ENCODE measurements at places on chromosomes 6 and 20. TPM values are rescaled to one million over a fixed set of nuclear protein-coding genes. Genes with fewer than 3 reads are reported as not detected.

- H3K4me3 ChIP-seq, result no peak overlapping the region
- H3K27me3 ChIP-seq, result peaks cover 2% of the 10 kb centered on the region
- DNase-seq, result no peak
- no peak overlapping the region for H3K27ac ChIP-seq
These were observed 67.8 kb upstream of the CITED2 start for GRCh38 chr6:139442188-139442671.

DNA sequence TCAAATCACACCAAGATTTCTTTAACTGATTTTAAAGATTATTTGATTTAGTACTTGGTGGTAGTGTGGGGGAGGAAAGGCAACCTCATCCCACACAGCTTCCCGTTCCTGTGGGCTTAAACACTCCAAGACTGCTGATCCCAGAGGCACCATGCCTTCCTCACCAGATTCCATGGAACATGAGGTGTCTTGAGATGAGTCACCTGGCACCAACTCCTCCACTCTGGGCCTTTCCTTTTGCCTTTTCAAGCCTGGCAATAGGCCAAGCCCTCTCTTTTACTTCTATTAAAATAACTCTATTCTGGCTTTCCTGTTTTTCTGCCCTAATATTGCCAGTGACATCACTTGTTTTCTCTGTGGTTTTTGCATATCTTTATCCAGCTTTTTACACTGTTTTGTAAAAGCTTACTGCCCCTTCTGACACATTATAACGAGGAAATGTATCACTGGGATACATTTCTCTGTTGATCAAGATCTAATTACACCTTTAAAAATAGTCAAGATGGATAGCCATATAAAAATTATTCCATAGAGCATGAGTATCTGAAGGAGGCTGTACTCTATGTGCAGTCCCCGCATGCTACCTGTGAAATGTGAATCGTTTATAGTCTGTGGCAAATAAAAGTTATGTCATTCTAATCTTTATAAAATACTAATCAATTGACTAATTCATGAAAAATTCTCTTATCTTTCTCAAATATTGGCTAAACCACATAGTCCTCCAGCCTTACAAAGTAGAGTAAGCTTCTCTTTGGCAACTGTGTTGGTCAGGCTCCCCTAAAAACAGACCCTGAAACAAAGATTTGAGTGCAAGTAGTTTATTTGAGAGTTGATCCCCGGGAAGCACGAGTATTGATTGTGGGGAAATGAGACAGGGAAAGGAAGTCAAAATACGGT, 257.8 kb upstream of the KCNQ5 start:
- peaks cover 12% of the 10 kb centered on the region for H3K27me3 ChIP-seq
- H3K4me3 ChIP-seq, result no peak overlapping the region
- H3K4me1 ChIP-seq, result no peaks in the 10 kb centered on the region
- DNase-seq, result no peak
- no peak overlapping the region for H3K27ac ChIP-seq

DNA sequence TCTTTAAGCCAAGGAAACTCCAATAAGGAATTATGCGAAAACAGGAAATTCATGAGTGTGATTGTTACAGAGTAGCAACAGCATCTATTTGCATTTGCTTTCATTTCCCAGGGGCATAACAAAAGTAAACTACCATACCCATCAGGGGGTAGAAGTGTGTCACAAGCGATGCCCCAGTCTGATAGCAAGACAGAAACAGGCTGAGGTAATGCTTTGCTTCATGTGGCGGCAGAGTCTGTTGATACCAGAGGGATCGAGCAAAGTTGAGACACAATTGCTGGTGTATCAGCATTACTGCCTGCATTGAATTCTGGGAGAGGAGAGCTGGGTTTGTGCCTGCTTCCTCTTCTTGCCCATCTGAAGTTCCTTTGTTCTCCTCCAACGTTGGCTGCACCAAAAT, 51.2 kb upstream of the LYRM2 start:
- H3K4me3 ChIP-seq, result no peak overlapping the region
- no peak for DNase-seq
- peaks cover 5% of the 10 kb centered on the region for H3K4me1 ChIP-seq
- peaks cover 12% of the 10 kb centered on the region for H3K36me3 ChIP-seq

DNA sequence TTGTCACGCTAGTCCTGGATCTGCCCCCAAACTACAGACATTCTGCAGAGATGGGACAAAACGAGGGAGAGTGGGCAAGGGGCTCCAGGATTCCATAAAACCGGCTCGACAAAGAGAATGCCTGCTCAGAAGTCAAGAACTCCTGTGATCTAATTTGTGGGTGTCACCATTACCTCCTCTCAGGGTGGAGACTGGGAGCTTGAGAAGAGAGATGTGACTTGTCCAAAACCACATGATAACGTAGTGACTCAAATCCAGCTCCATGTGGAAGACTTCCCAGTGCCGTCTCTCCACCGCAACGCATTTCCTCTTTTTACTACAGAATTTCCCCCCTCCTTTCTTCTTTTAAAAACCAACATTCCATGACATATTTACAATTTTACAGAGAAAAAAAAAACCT, 44.3 kb downstream of the TRERF1 start:
- H3K27me3 ChIP-seq, result no peaks in the 10 kb centered on the region

DNA sequence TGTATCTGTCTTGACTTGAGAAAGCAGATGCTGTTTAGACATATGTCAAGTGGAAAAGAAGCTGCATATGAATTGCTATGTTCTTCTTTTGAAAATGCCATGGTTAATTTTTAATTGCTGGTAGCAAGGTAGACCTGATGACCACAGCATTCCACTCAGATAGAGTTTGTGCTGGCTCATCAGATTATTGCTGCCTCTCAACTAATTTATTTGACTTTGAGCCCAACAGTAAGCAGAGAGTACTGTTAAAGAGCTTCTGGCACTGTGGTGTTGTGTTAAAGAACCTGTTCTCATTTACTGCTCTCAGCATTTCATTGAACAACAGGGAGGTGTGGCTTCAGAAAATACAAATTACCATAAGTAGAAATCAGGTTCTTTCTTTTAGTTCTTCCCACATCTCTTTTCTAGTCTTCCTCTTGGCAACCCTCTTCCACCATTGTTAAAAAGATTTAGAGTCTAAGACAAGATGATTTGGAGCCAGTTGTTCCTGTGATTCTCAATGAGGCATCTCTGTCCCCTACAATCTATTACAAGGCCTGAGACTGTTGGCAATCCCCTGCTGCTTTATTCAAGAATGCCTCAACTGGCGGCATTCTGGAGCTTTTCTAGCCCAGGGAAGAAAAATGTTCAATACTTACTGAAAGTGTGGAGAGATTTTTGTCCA, 967.6 kb upstream of the GJE1 start:
- DNase-seq, result no peak
- no peak overlapping the region for H3K4me3 ChIP-seq
- no peaks in the 10 kb centered on the region for H3K4me1 ChIP-seq
- no peaks in the 10 kb centered on the region for H3K36me3 ChIP-seq
- no peak overlapping the region for H3K27ac ChIP-seq
- H3K27me3 ChIP-seq, result no peaks in the 10 kb centered on the region

- no peak overlapping the region for H3K27ac ChIP-seq
- no peak for DNase-seq
- H3K4me3 ChIP-seq, result no peak overlapping the region
- peaks cover 22% of the 10 kb centered on the region for H3K4me1 ChIP-seq
- H3K27me3 ChIP-seq, result no peaks in the 10 kb centered on the region
These were observed 106.0 kb downstream of the PRIM2 start for GRCh38 chr6:57423468-57423867.

DNA sequence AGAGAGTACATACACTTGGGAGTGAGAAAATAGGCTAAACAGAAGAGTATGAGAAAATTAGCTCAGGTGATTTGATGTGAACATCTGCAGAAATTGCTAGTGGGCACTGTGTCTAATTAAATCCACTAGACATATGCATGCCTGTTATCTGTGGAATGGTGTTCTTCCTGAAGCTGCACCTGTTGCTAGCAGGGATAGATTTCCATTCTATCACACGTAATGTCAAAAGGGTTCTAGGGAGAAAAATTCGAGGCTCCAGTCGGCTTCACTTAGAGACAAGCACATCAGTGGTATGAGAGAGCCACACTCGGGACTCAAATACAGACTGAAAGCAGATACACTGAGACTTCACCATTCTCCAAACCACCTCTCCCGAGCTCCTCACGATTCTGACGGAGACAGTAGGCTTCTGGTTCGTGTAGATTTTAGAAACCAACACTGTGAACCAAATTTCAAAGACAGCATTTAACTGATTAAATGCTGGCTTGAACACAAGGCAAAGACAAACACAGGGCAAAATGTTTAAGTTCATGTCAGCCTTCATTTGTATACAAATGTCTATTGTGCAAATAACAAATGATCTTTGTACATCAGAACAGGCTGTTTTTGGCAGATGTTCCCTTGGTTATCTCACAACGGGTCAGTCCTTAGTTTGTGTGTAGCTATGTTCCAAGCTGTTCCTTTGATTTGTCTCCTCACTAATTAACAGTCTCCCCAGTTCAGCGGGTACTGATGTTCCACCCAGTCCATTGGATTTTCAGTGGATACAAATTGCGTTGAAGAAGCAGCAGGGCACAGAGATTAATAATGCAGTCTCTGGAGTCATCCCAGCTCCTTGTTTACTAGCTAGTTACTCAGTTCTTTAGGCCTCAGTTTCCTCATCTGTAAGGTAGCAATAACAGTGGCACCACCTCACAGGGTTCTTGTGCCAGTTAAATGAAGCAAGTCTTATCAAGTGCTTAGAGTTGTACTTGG, 131.0 kb upstream of the IFNGR1 start:
- no peak overlapping the region for H3K4me3 ChIP-seq
- no peak overlapping the region for H3K27ac ChIP-seq
- H3K27me3 ChIP-seq, result no peaks in the 10 kb centered on the region
- peaks cover 15% of the 10 kb centered on the region for H3K4me1 ChIP-seq
- no peak for DNase-seq

DNA sequence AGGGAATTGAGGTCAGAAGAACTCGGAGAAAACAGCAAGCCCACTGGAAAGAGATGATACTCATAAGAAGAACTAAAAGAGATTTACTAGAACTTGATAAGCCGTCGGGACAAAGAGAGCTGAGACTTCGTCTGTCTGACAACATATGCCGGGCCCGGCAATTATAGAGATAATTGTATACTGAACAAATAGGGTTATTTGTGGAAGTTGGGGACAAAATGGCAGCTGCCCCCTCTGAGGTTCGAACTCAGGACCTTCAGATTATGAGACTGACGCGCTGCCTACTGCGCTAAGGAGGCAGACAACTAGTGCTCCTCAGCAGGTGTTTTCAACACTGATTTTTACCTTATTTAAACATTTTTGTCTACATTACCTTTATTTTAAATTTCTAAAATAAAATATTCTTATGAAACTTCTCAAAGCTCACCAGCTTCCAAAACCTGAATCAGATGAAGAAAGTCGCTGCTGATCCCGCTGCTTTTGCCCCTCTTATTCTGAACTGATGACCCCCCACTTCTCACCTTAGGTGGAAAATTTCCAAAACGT, 29.3 kb upstream of the TRIM27 start:
- no peaks in the 10 kb centered on the region for H3K27me3 ChIP-seq
- peak; percentile 60 for DNase-seq
- H3K4me1 ChIP-seq, result peaks cover 18% of the 10 kb centered on the region
- peak overlapping the region; percentile 79 for H3K4me3 ChIP-seq
- H3K36me3 ChIP-seq, result no peaks in the 10 kb centered on the region

DNA sequence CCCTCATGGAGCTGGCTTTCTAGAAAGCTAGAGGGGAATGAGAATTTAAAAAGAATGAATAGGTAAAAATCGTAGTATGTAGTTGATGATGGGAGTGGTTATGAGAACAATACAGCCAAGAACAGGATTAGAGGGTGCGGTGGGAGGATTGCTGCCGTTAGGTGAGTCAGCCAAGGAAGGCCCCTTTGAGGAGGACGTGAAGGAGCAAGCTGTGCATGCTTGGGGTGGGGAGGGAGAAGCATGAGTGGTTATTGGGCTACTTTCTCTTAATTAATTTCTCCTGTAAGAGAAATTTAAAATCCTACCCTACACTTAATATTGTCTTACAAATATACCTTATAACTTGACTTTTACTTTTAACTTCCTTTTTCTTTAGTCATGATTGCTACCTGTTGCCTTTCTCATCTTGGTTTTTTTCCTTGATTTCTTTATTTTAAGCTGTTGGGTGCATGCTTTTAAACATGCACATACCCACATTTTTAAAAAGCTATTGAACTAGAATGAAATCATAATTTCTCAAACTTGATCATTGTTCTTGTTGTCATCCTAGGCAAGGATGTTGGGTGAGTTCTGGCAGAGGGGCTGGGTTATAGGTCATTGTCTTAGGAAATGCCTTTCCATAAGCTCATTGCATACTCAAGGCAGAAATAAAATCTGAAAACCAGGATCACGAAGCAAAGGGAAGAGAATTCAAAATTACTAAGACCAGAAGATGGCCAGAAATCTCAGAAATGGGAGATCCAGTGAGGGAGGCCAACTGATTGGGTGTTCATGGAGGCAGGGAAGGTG, 114.5 kb downstream of the TCP11 start:
- H3K4me3 ChIP-seq, result no peak overlapping the region
- peaks cover 3% of the 10 kb centered on the region for H3K4me1 ChIP-seq
- DNase-seq, result no peak
- peaks cover 30% of the 10 kb centered on the region for H3K36me3 ChIP-seq
- no peaks in the 10 kb centered on the region for H3K27me3 ChIP-seq
- H3K27ac ChIP-seq, result no peak overlapping the region

GRCh38 chr6:118280210-118280609, 267.9 kb upstream of the PLN start:
- no peak for DNase-seq
- H3K27me3 ChIP-seq, result peaks cover 20% of the 10 kb centered on the region
- no peaks in the 10 kb centered on the region for H3K36me3 ChIP-seq

DNA sequence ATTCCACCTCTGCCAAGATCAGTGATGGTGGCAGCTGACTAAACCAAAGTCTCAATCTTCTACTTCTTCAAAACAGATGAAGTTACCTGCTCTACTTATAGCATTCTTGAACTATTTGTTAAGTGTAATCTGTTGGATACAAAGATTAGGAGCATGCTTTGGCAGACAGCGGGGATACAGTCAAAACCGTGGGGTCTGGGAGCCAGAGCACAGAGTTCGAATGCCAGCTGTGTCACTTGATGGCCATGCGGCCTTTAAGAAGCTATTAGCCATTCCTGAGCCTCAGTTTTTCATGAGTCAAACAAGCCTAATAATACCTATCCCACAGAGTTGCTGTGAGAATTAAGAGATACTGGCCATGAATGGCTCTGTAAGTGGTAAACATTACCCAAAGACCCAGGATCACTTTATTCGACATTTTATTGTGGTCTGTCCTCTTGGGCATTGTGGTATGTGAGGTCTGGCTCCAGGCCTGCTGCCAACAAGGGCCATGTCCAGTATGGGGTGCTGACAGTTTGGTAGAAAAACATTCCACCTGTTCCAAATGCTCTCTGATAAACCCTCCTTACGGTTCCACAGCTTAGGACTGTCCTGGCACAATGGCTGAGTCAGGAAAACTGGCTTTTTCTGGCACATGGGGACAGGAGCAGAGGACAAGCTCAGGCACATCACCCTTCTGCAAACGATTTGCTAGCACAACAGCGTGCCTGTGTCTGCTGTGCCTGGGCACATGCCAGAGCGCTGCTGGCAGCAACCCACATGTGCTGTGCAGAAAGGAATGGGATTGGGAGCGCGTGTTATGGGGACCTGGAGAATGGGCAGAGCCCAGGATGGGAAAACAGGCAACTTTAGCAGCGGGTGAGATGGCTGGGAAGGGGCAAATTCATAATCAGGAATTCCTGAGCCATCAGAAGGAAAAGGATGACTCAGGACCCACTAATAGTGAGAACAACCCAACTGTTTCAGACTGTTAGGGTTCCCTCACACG, 15.7 kb upstream of the FAM83C start:
- no peaks in the 10 kb centered on the region for H3K27me3 ChIP-seq
- no peak overlapping the region for H3K27ac ChIP-seq
- no peak overlapping the region for H3K4me3 ChIP-seq
- peaks cover 6% of the 10 kb centered on the region for H3K4me1 ChIP-seq
- H3K36me3 ChIP-seq, result peaks cover 5% of the 10 kb centered on the region

The CCN5 gene
- total RNA-seq, result not detected

The ANKRD60 gene
- total RNA-seq, result not detected

All from naive thymus-derived CD8-positive, alpha-beta T cell (primary cell).